ENCODE measurements at places on chromosomes 1 and 21.

DNA sequence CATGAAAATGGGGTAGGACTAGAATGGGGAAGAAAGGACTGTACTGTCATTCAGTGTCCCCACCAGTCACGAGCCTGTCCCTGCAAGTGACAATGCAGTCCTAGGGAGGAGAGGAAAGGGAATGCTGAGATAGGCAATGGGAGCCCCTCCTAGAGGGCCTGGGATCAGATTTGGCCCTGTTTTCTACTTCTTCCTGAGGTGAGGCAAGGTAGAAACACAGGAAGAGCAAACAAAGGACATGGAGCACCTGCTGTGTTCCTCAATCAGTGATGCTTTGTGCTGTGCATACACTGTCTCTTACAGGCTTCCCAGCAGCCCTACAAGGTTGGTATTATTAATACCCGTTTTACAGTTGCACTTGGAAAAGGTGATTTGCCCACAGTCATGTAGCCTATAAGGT lies 6.1 kb downstream of the FABP3 start:
- no peak for DNase-seq

DNA sequence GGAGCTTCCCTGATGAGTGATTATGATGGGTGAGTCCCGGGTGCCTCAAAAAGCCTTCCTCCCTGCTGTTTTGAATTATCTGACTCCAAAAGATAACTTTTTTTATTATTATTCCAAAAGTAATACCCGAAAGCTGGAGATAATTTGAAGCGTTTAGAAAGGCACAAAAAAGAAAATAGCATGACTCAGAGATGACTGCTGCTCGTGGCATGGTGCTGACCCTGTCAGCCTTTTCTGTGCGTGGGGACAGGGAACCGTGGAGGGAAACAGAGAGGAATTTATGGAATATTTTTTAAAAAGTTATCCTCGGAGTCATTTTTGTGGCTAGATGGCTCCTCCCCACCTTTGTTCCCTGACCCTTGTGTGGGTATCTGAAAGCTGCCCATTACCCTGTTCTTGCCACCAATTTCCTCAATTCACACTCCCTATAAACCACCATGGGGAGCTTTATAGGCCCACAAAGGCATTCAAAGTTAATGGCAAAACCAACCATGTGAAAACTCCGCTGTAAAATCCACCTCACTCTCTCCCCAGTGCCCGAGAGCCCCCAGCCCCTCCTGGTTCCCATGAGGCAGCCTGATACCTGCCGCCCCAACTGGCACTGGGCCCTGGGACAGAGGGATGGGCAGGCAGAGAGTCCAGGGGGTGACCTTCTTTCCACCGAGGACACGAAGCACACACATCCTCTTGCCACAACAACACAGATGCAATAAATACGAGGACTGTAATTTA lies 37.5 kb downstream of the IGSF21 start:
- no peak for DNase-seq

GRCh38 chr1:201495551-201496295 lies 11.2 kb downstream of the CSRP1 start:
- no peak for DNase-seq

DNA sequence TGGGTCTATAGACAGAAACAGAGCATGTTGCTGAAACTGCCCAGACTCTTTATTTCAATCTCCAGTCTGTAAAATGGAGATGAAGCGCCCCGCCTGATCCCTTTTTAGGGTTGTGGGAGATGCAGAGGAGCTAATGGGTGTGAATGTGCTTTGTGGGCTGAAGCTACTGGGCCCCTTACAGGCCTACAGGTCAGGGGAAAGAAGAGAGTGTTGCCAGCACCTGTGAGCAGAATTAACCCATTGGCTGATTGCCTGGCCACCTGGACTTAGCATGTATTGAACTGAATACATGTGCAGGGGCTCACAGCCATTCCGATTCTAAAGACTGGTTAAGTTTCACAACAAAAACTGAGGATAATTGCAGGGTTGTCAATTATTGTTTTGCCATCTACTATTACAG lies 13.9 kb upstream of the ATF3 start:
- no peak for DNase-seq

GRCh38 chr1:34695580-34695979 lies 59.3 kb upstream of the GJB5 start:
- DNase-seq = no peak

- no peak for DNase-seq
These were observed 15.8 kb upstream of the ZNF678 start for GRCh38 chr1:227547310-227548118.

DNA sequence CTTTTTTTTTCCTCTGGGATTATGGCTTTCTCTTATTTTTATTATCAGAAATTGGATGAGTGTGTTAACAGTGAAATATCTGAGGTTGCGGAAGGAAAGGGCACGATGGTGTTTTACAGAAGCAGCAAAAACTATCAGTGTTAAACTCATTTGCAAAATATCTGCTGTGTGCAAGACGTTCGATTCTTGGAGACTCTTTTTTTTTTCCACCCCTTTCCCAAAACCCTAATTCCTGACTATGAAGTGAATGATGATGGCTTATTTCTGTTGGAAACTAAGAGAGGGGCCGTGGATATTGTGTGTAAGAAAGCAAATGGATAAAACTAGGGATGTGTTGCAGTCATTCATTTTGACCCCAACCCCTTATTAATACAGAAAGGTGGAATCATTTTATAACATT lies 677 bp downstream of the NCAM2 start:
- no peak for DNase-seq

- peak; percentile 70 for DNase-seq
These were observed 7.5 kb downstream of the MX2 start for GRCh38 chr21:41369105-41369919.

DNA sequence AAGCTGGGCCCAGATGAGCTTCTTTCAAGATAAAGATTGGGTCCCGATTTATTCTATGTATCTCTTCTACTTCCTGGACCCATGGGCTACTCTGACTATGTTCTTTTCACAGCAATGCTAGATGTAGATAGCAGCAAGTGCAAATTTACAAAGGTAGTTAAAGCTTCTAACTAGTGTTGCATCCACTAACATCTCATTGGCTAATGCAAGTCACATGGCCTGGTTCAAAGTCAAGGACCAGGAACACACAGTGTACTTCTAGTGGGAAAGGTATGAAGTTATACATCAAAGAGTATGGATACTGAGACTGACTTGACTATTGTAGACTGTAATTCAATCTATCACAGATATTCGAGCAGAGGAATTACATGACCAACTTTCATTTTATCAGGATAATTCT lies 588.8 kb downstream of the PLA2G4A start:
- no peak for DNase-seq

GRCh38 chr1:205565799-205566198 lies 61.3 kb downstream of the CDK18 start:
- DNase-seq = no peak

DNA sequence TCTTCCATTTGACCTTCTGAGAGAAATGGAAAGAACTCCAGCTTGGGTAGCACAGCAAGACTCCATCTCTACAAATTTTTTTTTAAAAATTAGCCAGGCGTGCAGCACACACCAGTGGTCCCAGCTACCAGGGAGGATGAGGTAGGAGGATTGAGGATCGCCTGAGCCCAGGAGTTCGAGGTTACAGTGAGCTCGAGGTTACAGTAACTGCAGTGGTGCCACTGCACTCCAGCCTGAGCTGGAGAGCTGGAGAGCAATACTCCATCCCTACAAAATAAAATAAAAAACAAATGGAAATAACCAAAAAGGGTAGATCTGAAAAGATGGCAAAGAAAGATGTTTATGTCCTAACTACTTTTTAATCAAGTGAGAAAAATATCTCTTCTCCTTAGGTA lies 14.5 kb downstream of the POGZ start:
- no peak for DNase-seq

DNA sequence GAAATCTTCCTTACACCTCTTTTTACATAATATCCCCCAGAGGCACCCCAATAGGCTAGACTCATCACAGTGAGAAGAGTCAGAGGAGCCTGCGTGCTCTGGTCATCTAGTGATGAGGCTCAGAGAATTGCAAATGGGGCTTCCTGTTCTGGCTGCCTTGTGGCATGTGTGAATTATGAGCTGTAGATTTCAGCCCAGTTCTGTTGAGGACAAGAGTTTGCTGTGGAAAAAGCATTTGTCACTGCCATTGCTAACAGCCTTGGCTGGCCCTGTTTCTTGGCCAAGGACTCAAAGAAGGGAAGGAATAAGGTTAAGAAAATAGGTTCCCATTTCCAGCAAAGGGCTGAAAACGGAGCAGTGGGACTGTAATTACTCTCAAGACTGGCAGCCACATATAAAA lies 30.7 kb downstream of the MRAP start:
- DNase-seq = no peak

DNA sequence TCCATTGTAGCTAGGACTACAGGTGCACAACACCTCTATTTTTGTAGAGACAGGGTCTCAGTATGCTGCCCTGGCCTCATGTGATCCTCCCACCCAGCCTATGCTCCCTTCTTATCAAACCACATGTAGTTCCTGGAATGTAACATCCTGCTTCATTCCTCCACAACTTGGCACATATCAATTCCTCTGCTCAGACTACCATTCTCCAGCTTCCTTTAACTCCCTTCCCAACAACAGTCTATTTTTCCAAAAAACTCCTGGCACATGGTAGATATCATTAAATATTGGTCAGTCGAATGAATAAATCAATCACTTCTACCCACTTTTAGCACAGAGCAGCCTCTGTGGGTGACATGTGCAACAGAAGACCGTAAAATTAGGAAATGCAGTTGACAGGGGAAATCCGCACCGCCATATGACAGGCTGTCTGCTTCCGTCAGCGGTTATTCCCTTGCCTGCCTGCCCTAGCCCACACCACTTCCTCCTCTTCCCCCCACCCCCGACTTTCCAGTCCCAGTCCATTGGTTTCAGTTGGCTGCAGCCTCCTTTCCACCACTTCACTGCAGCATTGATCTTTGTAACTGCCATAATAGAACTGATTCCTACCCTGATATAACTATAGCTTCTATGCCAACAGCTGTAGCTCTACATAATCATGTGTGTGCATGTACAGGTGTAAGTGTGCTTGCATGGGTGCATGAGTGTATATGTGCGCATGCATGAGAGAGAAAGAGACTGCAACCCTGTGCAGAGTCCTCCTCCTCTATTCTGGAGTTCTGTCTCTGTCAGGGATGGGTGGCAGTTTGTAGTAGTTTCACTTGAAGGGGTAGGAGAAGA lies 6.8 kb upstream of the AKR1A1 start:
- DNase-seq = peak; percentile 65

GRCh38 chr1:31787261-31787660 lies 23.1 kb upstream of the ADGRB2 start:
- DNase-seq = no peak

GRCh38 chr1:19432943-19433718 lies 52.2 kb downstream of the CAPZB start:
- no peak for DNase-seq

DNA sequence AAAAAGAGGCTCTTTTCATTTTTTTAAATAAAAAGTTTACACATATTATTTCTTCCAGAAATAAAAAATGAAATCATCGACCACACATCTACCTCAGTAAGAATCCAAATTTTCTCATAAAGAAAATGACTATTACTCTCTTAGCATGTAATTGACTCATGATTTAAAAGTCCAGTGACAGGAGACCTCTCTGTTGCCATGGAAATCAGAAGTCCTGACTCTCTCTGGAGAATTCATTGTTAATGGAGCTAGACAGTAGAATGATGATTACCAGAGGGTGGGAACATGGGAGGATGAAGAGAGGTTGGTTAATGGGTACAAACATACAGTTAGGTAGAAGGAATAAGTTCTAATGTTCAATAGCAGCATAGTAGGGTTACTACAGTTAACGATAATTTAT lies 5.0 kb upstream of the CLCA4 start:
- DNase-seq = no peak

GRCh38 chr1:229002037-229002436 lies 266.8 kb downstream of the RHOU start:
- no peak for DNase-seq

GRCh38 chr1:241615043-241615974 lies 24.9 kb downstream of the CHML start:
- DNase-seq = no peak

DNA sequence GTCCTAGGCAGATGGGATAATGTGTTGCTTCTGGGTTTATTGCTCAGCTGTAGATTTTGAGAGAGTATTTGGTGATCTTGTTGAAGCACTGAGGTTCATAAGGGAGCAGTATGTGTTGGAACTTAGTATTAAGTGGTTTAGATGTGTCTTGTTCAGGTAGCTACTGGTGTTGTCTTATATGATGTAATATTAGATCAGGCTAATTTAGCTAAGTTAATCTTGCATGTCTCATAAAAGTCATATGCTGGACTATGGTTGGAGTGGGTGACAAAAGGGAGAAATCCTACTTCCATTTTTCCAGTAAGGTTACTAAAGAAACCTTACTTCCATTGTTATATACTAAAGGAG lies 196.4 kb downstream of the CLEC20A start:
- no peak for DNase-seq

DNA sequence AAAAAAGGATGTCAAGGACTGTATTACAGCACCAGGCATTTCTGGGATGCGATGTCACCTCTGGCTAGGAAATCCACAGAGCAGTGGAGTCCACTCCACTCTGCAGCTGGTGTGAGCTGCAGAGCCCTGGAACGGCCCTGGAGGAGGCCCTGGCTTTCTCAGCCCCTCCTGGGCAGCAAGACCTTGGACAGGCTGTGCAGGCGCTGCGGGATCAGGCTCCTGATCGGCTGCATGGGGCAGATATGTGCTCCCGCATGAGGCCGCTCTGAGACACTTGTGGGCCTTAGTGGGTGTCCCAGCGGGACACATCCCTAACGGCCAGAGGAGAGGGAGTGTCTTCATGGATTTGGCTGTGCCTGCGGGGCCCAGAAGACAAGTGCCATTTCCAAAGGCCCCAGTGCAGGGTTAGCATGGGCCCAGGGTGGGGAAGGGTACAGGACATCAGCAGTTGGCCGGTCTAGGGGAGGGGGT lies 6.2 kb downstream of the DNMT3L start:
- DNase-seq = no peak

GRCh38 chr21:42513985-42514882 lies 582 bp downstream of the SLC37A1 start:
- DNase-seq = peak; percentile 69

GRCh38 chr1:230509281-230509977 lies 83.3 kb upstream of the PGBD5 start:
- DNase-seq = no peak

- no peak for DNase-seq
These were observed 167.3 kb upstream of the C8B start for GRCh38 chr1:57132993-57133622.

DNA sequence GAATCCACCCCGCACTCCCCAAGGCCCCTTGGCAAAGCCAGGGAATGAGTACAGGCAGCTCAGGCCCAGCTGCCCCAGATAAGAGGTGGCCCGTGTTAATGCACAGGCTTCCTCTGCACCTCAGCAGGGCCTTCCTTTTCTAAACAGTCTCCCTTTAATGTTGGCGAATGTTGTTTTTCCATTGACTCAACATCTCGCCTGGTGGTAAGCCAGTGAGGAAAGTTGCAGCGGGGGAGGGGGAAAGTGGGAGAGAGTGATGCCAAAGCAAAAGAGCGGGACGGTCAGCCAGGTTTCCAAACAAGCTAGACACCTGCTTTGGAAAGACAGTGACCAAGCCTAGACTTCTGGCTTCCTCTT lies 10.3 kb upstream of the PROX1 start:
- no peak for DNase-seq

DNA sequence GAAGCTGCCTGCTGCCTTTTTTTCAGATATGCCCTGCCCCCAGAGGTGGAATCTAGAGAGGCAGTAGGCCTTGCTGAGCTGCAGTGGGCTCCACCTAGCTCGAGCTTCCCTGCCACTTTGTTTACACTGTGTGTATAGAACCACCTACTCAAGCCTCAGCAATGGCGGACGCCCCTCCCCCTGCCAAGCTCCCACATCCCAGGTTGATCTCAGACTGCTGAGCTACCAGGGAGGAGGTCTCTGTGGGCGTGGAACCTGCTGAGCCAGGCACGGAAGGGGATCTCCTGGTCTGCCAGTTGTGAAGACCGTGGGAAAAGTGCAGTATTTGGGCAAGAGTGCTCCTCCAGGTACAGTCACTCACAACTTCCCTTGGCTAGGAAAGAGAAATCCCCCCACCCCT lies 65.1 kb downstream of the MSH4 start:
- no peak for DNase-seq

Data from GM06990 (cell line).